ENCODE measurements at places on chromosomes 7 and 10.

DNA sequence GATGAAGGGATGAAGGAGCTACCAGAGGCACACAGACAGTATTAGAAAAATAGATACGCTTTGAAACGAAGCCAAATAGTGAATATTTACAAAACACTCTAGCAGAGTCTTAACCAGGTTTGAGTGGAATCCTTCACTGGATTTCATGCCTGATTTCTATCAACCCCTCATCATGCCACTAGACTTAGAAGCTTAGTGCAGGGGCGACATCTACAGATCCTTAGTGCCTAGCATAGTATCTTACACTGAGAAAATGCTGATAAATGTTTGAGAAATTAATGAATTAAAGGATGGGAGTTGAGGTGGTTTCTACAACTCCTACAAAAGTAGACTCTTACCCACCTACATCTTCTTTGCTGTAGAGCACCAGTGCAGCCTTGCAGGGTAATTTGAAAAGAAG, 54.7 kb upstream of the CCNJ start:
- DNase-seq, result no peak

GRCh38 chr7:110804501-110804900, 286.4 kb upstream of the LRRN3 start:
- DNase-seq, result no peak

DNA sequence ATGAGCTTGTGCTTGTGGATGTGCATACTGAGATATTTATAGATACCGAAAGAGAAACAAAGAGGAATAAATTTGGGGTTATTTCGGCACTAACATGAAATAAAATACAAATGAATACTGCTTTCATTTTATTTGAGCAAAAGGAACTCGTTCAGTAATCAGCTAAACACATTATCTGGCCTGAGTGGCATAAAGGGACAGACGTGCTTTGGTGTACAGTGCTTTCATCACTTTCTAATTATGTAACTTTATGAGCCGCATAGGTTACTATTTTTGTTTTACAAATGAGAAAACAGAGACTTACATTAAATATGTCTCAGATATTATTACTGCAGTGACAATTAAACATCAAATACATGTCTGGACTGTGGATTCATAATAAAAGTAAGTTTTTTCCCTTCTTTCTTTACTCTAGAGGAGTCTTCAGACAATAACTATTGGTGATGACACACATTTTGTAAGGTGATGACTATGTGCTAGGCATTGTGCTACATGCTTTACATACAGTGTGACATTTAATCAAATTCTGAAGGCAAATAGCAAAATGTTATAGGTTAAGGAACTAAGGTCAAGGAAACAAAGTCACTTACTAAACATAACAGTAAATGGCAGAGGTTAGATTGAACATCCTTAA, 503.3 kb downstream of the SORCS1 start:
- DNase-seq, result no peak

DNA sequence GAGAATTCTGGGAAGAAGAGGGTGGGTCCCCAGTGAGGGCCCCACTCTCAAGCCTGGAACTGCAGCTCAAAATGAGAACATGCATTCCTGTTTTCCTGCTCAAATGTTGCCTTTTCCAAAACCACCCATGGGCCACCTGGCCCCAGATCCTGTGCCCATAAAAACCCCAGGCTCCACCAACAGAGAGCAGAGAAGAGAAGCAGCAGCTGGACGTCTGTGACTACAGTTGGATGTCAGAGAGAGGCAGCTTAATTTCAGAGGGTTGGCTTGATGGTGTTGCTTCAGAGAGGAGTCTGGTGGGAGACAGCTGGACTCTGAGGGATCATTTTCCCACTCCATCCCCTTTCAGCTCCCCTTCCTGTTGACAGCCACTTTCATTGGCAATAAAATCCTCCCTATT, 256.4 kb downstream of the FZD1 start:
- no peak for DNase-seq

- DNase-seq, result peak; percentile 33
Measured at GRCh38 chr7:3482147-3482921, 181.3 kb downstream of the SDK1 start.

DNA sequence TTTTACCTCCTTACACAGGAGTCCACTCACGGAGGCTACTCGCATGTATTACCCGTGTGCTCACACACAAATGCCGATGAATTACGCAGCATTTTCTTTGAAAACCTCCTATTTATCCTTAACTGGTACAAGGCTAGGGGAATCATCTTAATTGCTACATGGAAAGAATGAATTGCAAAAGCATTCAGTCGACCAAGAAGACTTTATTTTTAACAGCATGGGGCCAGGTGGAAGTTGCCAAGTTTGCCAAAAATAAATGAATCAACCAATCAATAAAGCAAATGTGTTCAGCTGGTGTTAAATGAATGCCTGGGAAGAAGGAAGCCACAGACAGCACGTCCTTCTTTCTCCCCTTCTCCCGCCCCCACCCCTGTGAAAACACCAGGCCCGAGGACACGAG, 55.8 kb downstream of the CTBP2 start:
- DNase-seq, result no peak

DNA sequence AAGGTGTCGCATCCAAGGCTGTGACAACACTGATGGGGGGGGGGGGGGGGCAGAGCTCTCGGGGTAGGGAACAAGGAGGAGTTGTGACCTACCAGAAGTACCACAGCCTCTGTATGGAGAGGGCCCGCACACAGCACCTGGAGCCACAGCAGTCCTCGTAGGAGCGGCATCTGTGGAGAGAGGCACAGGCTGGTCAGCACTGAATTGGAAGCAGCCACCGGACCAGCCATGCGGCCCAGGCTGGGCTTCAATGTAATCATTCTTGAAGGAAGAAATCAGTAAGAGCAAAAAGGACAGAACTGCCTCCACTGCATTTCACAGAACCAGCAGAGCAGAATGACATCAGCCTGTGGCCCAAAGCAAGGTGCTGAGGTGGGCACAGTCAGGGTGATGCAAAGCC, 74.8 kb downstream of the VOPP1 start:
- DNase-seq, result no peak

GRCh38 chr7:95253986-95254385, 70.3 kb downstream of the PON1 start:
- DNase-seq, result no peak

DNA sequence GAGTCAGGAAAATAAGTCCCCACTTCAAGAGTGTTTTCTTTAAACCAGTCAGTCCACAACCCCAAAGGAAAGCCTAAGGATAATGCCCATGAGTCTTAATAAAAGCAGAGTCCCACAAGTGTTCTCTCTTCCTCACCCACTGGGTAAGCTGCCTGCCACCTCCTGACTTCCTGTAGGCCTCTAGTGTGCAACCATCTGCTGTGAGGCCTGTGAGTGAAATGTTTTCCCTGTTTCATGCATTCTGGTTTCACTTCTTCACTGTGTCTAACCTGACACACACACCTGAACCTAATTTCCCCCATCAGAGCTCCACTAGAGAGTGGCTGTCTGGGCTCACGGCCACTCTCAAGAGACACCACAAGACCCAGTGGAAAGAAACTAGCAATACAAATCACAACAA, 38.9 kb upstream of the GDF10 start:
- no peak for DNase-seq

- DNase-seq, result no peak
Measured at GRCh38 chr10:52776471-52776903, 3.9 kb upstream of the MBL2 start.

- DNase-seq, result no peak
Measured at GRCh38 chr10:79106256-79107050, 37.7 kb downstream of the ZMIZ1 start.

DNA sequence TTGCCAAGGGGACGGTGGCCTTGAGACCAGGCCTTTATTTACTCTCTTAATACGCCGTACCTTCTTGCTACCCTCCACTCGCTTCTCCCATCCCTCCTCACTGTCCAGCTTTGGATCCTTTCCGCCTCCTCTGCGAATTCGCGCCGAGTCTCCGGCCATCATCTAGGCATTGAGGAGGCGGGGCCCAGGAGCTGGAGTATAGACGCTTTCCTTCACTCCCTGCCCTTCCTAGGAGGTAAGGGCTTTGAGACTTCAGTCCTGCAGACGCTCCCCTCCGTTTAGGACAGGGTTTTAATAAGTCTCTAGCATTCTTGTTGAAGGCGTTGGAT, 538 bp downstream of the TFAM start:
- DNase-seq, result peak; percentile 28

- no peak for DNase-seq
Measured at GRCh38 chr10:115974351-115974750, 298.7 kb downstream of the GFRA1 start.

- no peak for DNase-seq
Measured at GRCh38 chr7:115869190-115869589, 161.4 kb downstream of the TFEC start.

DNA sequence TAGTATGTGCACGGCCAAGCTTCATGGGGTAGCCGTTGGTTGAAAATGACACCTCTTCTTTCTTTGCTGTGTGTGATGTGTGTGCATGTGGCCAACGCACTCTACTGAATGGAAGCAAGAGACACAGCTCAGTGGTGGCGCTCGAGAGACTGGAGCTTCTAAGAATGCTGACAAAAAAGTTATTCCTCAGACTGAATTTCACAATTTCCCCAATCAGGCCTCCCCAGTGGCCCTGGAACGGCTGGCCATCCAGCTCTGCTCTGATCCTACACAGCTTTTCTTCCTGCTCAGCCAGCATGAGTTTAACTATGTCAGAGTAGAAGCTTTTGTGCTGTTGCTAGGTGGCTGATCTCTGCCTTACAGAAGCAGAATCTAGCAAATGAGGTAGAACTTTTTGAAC, 186.7 kb upstream of the PLXDC2 start:
- DNase-seq, result peak; percentile 37

DNA sequence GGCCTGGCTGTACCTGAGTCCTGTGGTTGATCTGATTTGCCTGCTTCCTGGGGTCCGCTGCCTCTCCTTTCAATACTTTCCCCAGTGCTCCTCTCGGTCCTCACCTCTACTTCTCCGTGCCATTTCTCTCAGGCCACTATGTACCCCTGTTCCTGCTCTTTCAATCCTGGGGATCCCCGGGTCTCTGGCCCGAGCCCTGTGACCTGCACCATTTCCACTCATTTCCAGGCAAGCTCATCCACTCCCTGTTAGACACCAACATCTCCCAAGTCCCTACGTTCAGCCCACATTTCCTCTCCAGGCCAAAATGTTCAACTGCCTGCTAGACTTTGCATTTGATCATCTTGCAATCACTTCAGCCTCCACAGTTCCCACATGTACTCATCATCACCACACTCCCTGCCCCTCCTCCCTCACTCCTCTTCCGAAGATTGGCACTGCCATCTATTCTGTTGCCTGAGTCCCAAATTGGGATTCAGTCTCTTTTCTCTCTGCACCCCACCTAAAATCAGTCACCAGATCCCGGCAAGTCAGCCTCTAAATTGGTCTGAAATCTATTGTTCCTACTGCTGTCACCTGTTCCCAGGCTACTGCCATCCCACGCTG, 34.4 kb upstream of the ZMIZ1 start:
- DNase-seq, result no peak

- no peak for DNase-seq
Measured at GRCh38 chr7:130736298-130736900, 2.4 kb upstream of the KLF14 start.

GRCh38 chr10:8726779-8727084, 672.2 kb downstream of the GATA3 start:
- DNase-seq, result no peak

- peak; percentile 54 for DNase-seq
Measured at GRCh38 chr10:82942286-82943099, 1067.5 kb downstream of the NRG3 start.

DNA sequence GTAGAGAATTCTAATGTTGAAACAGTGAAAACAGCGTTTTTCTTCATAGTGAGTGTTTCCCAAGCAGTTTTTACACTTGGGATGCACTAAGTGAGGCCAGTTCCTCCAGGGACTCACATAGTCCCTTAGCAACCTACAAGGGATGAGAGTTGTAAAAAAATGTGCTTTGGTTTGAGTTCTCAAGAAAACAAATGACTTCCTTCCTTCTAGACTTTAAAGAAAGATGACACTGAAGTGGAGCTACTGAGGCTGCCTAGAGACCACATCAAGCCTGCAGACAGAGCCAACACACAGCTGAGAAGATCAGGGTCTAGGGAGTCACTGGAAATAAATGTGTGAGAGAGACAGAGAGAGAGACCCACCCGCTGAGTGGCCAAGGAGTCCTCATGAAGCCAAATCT, 264.4 kb downstream of the TNS3 start:
- peak; percentile 24 for DNase-seq

DNA sequence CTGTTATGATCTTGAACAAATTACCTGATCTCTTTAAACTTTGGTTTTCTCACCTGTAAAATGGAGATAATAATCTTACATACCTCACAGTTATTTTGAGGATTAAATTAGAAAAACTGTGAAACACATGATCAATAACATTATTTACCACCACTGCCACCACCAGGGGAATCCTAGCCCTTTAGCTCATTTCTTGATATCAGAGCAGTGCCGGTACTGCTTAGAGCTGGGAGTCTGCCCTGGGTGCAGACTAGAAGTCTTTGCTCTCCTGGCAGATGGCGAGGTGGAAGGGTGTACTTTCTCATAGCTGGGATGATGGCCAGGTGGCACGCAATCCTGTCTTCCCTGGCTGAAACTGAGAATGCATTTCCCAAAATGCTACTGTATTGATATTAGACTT, 12.7 kb upstream of the EFCAB10 start:
- DNase-seq, result no peak

GRCh38 chr10:75971402-75972211, 540.2 kb downstream of the LRMDA start:
- peak; percentile 74 for DNase-seq

DNA sequence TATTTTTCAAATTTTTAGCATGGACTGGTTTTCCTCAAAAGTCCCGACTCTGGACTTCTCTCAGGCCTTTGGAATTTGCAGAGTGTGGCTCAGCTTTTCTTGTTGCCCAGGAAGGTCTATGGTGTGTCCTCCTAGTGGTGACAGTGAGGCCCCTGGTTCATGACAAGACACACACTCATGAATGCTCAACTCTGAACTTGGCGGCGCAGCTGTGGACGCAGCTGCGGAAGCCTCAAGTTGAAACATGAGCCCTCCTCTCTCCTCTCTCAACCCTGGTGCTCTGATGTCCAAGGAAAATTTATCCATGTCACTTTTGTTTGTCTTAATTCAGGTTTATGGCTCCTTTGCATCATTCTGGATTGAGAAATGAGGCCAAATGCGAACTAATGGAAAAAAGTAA, 183.9 kb downstream of the HECW1 start:
- no peak for DNase-seq

GRCh38 chr7:47472444-47473157, 109.3 kb downstream of the TNS3 start:
- DNase-seq, result no peak

GRCh38 chr7:30814700-30815387, 43.6 kb downstream of the MINDY4 start:
- DNase-seq, result no peak

Data from fibroblast of skin of right biceps (primary cell).